ENCODE measurements at places on chromosomes 2 and 18.
A peak's percentile ranks its signal among the peaks of the same experiment; 100 is the strongest.

- peak; percentile 91 for DNase-seq
Observed at GRCh38 chr2:188079196-188079595, 212.5 kb upstream of the GULP1 start.

DNA sequence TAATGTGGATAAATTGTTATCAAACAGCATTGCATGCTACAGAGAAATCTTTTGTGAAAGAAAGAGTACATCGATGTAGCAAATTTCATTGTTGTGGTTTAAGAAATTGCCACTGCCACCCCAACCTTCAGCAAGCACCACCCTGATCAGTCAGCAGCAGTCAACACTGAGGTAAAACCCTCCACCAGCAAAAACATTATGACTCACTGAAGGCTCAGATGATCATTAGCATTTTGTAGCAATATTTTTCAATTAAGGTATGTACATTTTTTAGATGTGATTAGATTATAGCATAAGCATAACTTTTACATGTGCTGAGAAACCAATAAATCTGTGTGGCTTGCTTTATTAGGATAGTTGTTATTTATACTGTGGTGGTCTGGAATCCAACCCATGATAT, 75.5 kb downstream of the ZNF385B start:
- DNase-seq = no peak

DNA sequence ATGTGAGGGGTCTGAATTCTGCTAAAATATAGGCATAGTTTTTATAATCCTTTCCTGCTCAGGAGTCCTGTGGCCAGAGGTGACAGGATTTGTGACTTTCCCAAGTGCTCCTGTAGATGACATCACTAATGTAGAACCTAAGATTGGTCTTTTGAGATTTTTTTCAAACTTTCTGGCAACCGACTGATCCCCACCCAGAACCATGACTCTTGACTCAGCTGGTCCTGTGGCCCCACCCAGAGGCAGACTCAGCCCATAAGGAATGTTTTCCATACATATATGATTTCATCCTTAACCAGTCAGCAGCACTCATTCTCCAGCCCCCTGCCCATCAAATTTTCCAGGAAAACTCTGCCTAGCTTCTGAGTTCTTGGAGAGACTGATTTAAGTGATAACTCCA, 46.8 kb downstream of the COMMD1 start:
- no peak for DNase-seq

- DNase-seq = peak; percentile 1
Observed at GRCh38 chr18:11119959-11120587, 29.3 kb downstream of the PIEZO2 start.

DNA sequence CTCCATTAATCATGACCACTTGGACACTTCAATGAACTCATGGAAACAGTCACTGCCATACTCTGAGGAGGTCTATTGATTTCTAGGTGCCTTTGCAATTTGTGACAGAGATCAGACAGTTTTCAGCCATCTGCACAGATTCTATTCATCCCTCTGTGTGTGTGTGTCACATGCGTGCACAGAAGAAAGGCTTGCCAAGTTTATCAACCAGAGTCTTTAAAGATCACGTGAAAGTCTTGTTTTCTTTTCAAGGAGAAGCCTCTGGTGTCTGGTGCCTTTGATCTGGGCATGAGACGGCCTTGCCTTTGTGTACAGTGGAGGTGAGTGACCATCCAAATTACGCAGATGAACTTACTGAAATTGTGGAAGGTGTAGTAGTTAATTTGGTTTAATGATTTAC, 164.2 kb downstream of the VAPA start:
- DNase-seq = peak; percentile 12

- no peak for DNase-seq
Observed at GRCh38 chr2:152559008-152559407, 158.3 kb downstream of the PRPF40A start.

DNA sequence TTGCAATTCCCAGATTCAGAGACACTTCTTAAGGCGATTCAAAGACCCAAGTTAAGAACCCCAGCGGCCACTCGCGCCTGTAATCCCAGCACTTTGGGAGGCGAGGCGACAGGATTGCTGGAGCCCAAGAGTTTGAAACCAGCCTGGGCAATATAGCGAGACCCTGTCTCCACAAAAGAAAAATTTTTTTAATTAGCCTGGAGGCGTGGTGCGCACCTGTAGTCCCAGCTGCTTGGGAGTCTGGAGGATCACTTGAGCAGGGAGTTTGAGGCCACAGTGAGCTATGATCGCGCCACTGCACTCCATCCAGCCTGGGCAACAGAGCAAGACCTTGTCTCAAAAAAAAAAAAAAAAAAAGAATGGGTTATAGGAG, 585 bp upstream of the ANAPC1 start:
- DNase-seq = no peak

- DNase-seq = no peak
Observed at GRCh38 chr2:125710561-125710960, 945.4 kb upstream of the GYPC start.

DNA sequence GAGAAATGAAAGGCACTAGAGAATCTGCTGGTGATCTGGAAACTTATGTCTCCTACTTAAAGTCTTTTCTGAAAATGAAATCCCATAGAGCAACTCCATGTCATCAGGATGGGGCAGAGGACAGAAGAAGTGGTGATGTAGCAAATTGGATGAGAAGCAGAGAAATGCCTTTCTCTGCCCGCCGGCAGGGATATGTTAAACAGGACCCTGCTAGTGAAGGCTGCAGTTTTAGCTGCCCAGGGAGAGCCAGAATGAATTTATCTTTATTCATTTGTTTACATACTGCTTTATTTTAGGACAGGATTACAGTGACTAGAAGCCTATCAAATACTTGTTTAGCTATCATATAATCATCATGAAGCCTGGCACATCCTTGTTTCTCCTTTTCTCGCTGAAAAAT, 247.0 kb downstream of the DOK6 start:
- DNase-seq = no peak

- DNase-seq = peak; percentile 18
Observed at GRCh38 chr2:232438951-232439757, 16.8 kb upstream of the ALPI start.

- peak; percentile 93 for DNase-seq
Observed at GRCh38 chr2:74833418-74834233, at the start of gene HK2. TSS of gene HK2 (plus strand) at chr2:74834127. CDS start at chr2:74834581, 454 bp downstream.

- peak; percentile 70 for DNase-seq
Observed at GRCh38 chr18:22399949-22400348, 17.8 kb downstream of the CTAGE1 start.

GRCh38 chr2:15956751-15957736, 16.7 kb downstream of the MYCN start:
- DNase-seq = no peak

DNA sequence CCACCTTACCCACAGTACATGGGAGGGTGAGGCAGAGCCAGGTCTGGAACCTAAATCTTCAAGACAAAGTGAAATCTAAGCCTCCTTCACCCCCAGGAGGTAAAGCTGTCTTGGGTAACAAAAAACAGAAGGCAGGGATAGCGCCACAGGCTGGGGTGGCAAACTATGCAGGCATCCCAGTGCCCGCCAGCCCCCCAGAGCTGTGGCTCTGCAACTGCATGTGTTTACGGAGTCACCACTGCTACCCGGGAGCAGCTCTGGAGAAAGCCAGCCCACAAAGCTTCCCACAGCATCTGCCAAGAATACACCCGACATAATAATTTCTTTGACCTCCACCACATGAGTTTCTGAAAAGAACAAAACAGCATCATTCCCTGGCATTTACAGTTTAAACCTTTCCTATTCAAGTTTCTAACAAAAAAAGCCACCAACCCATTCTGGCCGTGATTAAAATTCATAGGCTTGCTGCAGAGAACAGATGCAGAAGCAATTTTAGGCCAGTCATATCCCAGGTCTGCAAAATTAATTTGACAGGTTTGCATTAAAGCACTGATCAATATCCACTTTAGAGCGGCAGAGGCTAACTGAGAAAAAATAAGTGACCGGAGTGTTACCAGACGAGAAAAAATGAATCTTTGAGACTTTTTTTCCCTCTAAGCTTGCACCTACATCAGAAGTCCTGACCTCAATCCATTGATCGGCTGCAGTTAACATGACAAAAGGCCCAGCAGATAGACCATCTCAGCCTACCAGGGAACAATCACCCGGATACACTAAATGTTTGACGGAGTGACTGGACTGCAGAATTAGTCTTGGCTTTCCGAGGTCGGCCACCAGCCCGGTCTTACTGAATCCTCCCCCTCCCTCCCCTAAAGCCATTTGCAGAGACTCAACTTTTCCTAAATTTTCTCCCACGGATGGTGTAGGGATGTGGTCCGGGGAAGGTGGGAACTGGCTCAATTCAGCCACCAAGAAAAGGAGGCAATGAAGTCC, 309.6 kb upstream of the SKOR2 start:
- DNase-seq = no peak

GRCh38 chr2:237354892-237355291, 59.1 kb downstream of the COL6A3 start:
- DNase-seq = peak; percentile 65

DNA sequence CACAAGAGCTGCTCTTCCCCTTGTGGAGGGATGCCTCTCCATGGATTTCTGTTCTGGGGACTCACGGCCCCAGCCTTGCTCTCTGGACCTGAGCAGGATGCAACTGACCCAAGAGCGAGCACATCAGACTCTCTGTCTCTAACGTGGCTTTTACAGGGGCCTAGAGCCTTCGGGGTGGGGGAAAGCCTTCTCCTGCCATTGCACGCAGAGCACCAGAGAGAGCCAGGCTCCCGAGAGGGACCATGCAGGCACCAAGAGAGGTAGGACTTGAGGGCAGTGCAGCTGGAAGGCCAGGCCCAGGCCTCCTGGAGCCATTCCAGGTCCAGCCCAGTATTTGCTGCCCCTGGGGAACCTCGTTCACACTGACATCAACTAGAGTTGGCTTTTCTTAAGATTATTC, 475.6 kb upstream of the MYT1L start:
- no peak for DNase-seq

Data from kidney tubule cell (primary cell).